ENCODE measurements at places on chromosomes 4 and X.

- no peak for DNase-seq
Observed at GRCh38 chrX:51608766-51609165, 9.9 kb downstream of the CENPVL3 start.

- no peak for DNase-seq
Observed at GRCh38 chr4:26858947-26859401, 1.7 kb upstream of the STIM2 start.

GRCh38 chr4:106058921-106059320 lies 163.7 kb downstream of the NPNT start:
- DNase-seq: no peak

- DNase-seq: no peak
Observed at GRCh38 chr4:87075876-87076275, 141.1 kb downstream of the AFF1 start.

- no peak for DNase-seq
Observed at GRCh38 chrX:153476666-153477363, 6.4 kb upstream of the HAUS7 start.

DNA sequence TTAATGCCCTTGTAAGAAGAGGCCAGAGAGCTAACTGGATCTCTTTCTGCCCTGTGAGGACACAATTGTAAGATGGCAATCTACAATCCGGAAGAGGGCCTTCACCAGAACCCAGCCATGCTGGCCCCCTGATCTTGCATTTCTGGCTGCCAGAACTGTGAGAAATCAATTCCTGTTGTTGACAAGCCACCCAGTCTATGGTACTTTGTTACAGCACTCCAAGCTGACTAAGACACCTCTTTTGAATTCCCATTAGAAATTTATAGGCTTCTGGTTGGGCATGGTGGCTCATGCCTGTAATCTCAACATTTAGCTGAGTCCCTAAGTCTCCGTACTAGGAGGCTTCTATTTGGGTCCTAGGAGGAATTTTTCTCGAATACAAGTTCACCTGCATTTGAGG lies 48.8 kb upstream of the RELL1 start:
- DNase-seq: no peak

DNA sequence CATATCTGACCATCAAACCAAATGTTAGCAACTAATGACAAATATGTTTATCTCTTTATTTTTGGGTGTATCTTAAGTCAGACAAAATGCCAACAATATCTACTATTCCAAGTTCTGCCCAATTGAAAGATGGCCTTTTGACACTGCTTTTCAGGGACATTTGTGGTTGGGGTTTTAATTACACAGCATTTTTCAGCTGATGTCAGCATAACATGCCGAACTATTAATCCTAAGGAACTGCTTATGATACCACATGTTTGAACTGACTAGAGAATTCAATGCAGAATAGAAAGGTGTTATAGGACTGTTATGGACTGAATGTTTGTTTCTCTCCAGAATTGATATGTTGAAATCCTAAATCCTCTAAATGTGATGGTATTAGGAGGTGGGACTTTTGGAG lies 445.1 kb downstream of the TMA16 start:
- no peak for DNase-seq

Measured in CD4-positive, alpha-beta T cell treated with Interferon gamma for 1 hour (primary cell).